Astrocyte (in vitro differentiated cells and primary cell): ENCODE measurements at places on chromosomes 7 and 10.

DNA sequence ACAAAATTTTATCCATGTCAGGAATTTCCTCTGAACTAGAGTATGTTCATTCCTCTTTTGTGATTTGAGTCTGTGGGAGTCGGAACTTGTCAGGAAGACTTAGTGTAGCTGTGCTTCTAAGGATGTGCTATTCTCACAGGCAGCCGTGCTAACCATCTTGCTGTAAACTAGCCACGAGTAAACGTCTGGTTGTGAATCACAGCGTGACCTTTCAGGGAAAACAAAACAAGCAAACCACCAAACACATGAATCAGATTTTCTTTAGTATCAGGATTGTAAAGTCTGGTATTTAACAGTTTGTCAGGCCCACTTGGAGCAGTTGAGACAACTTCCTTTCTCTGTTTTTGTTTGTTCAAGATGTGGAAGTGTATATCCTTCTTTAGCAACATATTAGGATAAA is 32.0 kb downstream of the AUTS2 start:
- DNase-seq: peak; percentile 94

- no peak for DNase-seq
Observed at GRCh38 chr10:69506487-69506833, 55.2 kb downstream of the TSPAN15 start.

DNA sequence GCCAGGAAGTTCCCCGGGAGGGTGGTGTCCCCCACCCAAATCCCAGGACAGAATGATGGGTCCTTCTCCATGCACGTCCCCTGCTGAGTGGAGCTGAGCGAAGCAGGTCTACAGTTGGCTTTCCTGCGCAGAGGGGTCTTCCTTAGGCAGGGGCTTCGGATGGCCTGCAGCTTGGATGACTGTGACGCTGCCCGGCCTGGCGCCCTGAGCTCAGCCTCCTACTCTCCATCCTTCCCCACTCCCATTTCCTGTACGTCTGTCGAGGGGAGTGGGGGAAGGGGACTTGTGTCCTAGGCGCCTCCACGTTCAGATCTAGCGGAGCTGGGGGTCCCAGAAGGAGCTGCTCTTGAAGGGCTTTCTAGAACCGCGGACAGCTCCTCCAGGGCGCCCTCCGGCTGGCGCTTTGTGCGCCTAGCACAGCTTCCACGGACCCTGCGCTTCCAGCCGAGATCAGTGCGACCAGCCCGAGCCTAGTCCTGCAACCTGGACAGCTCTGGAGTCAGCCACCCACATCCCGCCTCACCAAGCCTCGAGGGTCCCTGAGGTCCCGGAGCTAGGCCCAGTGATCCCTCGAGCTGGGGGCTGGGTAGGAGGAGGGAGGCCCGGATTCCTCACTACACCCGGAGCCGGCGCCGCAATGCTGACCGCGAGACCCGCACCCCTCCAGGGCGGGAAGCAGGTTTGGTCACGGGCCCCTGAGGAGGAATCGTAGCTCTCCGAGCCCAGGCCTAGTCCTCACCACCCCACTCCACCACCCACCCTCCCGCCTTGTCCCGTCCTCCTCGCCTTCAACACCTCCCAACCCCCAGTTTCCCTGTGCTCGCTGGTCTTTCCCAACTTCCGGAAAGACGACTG is 1.9 kb downstream of the GRID1 start:
- DNase-seq: no peak

- peak; percentile 49 for DNase-seq
Observed at GRCh38 chr7:1725199-1725690, 55.2 kb downstream of the ELFN1 start.

GRCh38 chr7:84675633-84676034 is 481.0 kb upstream of the SEMA3A start:
- peak; percentile 23 for DNase-seq

DNA sequence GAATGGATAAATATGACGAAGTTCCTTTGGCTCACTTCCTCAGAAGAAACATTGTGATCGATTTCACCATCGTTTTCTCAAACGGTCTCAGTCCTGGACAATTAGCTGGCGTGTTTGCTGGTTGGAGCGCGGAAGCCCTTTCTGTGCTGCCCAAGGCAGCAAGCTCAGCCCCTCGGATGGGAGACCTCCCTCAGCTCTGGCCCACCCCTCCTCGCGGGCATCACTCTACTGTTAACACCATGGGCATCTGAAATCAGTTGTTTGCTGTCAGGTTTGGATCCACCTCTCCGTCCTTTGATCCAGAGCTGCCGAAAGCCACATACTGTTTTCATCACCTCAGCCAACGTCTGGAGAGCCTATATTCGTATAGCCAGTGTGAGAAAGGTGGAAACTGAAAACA is 68.2 kb downstream of the C10orf143 start:
- DNase-seq: no peak

- no peak for DNase-seq
Observed at GRCh38 chr7:36475381-36475780, 85.7 kb downstream of the ANLN start.

GRCh38 chr10:104437226-104437625 is 83.6 kb downstream of the CFAP58 start:
- DNase-seq: no peak

DNA sequence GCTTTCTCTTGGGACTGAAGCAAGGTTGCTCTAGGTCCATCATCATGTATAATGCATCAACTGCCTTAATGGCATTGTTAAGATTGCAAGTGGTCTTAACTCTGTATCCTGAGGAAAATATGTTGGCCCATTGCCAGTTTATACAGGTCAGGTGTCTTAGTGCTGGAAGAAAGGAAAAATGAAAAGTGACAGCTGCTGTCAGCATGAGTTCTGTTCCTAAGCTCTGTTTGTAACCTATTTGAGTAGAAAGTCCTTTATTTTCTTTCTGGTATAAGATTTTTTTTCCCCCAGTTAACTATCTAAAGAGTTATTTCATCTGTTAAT is 127.2 kb downstream of the SRI start:
- no peak for DNase-seq

- DNase-seq: no peak
Observed at GRCh38 chr10:57806675-57807074, 461.0 kb downstream of the IPMK start.

- no peak for DNase-seq
Observed at GRCh38 chr7:11252011-11252607, 278.4 kb downstream of the PHF14 start.
